Epithelial cell of esophagus (primary cell): ENCODE measurements at places on chromosomes 5 and 9.

DNA sequence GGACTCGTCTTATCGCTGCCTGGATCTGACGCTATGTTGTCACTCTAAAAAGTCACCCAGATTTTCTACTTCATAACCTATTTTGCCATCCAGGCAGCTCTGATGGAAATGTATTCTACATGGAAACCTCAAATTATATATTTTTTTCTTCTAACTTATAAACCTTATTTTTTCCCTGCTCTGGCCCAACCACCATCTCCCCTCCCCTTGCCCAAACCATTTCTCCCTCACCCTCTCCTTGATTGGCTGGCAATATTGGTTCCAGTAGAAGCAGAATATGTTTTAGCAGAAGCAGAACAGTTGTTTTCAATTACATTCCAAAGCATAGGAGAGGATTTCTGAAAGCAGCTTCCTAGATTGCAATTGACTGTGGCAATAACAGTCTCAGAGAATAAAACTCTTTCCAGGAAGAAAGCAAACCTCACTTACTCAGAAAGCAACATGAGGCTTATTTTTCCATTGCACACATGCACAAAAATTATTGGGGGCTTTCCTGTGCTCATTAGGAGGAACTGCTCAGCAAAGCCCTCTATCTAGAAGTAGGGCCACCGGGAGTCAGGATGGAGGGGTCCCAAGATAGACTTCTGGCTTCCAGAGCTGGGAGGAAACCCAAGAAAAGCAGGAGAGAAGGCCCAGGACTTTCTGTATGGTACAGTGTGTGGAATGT, 191.8 kb downstream of the ESM1 start:
- no peak for DNase-seq

GRCh38 chr9:82558855-82559630, 503.9 kb downstream of the RASEF start:
- DNase-seq: no peak

- peak; percentile 89 for DNase-seq
Measured at GRCh38 chr9:134366223-134367031, 40.2 kb downstream of the RXRA start.

DNA sequence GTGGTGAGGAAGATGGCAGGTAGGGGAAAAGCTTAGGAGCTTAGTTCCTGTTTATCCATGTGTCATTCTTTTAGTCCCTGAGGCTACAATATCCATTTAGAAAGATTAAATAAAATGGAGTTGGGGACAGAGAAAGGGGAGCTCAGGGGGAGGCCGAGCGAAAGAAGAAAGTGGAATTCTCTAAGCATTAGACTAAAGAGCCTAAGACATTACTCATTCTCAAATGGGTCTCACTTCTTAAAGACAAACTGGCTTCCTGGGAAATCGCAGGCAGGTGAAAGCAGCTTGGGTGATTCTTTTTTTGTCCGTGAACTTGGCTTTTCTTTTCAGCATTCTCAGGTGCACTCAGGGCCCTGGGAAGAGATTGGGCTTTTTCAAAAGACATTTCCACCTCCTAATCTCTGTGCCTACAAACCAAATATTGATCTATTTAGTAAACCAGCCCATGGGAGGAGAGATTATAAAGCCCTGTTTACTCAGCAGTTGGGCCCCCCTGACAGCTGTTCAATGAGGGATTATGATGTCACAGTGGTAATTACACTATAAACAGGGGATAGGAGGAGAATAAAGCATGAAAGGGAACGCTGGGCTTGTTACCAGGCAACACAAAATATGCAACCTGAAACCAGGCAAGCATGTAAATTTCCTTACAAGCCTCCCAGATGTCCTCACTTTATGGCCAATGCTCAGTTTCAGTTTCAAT, 584.0 kb downstream of the ACTL7B start:
- DNase-seq: peak; percentile 51
